ENCODE measurements at places on chromosomes 7 and 10.

GRCh38 chr10:30967650-30968410 is 63.8 kb downstream of the ZNF438 start:
- DNase-seq: no peak

GRCh38 chr10:102236006-102236405 is 5.3 kb downstream of the PITX3 start:
- DNase-seq: no peak

GRCh38 chr7:7099584-7100014 is 82.7 kb upstream of the C1GALT1 start:
- no peak for DNase-seq

- no peak for DNase-seq
Measured at GRCh38 chr7:99923200-99923599, 3.9 kb upstream of the TRIM4 start.

GRCh38 chr10:84946904-84947303 is 618.5 kb downstream of the CCSER2 start:
- no peak for DNase-seq

- no peak for DNase-seq
Measured at GRCh38 chr10:63703113-63703670, 182.0 kb downstream of the REEP3 start.

GRCh38 chr7:34776748-34777358 is 118.8 kb downstream of the NPSR1 start:
- no peak for DNase-seq

GRCh38 chr10:586151-586550 is 103.3 kb downstream of the DIP2C start:
- DNase-seq: no peak

GRCh38 chr7:76512941-76513816 is 2.8 kb downstream of the UPK3B start:
- DNase-seq: no peak

- DNase-seq: no peak
Measured at GRCh38 chr10:131658476-131659110, 242.2 kb upstream of the PPP2R2D start.

DNA sequence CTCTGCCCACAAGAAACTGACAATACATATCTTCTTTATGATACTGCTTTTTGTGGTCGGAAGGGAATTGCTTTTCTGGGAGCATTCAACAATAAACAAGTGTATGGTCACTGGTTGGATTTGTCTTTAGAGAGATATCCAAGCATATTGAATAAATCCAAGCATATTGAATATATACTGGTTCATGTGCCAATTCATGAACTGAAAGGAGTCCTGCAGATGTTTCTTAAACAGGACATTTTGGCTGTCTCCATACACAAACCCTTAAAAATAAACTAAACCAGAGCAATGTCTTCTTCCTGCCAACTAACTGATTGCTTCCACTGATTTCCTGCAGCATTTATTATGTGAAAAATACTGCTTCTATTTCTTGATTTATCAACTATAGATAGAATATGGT is 173.9 kb downstream of the FOXP2 start:
- no peak for DNase-seq

DNA sequence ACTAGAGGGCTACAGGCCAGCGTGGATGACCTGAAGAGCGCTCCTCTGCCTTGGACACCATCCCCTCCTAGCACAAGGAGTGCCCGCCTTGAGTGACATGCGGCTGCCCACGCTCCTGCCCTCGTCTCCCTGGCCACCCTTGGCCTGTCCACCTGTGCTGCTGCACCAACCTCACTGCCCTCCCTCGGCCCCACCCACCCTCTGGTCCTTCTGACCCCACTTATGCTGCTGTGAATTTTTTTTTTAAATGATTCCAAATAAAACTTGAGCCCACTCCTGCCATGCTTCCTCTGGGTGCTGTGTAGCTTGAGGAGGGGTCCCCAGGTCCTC is 4.5 kb downstream of the SNCG start:
- DNase-seq: no peak

DNA sequence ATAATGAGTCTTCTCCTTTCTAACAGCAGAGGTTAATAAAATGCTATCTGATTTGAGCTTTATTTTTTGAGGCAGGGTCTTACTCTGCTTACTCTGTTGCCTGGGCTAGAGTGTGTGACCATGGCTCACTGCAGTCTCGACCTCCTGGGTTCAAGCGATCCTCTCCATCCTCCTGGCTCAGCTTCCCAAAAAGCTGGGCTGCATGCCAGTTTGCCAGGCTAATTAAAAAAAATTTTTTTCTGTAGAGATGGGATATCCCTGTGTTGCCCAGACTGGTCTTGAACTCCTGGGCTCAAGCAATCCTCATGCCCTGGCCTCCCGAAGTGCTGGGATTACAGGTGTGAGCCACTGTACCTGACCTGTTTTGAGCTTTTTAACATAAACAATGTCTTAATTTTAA is 56.7 kb downstream of the SCD start:
- no peak for DNase-seq

GRCh38 chr7:134120405-134120804 is 6.7 kb upstream of the LRGUK start:
- DNase-seq: no peak

DNA sequence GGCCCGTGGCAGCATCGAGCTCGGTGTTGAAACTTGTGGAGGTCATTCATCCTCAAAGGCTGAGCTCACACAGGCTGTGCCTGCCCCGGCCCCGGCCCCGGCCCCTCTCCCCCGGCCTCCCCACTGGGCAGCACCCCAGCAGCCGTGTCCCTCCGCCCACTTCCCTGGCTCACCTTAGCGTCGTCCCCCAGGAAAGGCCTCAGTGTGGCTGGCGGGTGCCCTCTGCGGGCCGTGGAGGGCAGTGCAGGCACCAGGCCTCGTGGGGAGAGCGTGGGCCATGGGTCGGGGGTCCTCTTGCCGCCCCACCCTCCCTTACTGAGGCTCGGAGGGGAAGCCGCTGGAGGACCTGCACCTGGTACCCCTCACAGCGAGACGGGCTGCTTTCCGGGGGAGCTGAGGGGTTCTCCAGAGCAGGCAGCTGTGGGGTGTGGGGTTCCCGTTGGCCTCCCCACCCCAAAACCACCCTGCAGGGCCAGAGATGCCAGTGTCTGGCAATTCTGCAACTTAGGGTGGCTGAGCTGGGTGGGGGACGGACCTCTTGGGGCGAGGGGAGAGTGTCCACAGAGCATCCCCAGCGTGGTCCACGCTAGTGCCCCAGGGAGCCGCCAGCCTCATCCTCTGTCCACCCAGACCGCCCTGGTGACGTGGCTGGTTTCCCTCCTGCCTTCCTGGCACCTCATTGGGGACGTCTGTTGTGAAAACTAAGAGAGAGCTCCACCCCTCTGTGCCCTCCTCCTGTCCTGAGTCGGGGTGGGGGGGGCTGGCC is 44.2 kb upstream of the DPYSL4 start:
- peak; percentile 92 for DNase-seq

DNA sequence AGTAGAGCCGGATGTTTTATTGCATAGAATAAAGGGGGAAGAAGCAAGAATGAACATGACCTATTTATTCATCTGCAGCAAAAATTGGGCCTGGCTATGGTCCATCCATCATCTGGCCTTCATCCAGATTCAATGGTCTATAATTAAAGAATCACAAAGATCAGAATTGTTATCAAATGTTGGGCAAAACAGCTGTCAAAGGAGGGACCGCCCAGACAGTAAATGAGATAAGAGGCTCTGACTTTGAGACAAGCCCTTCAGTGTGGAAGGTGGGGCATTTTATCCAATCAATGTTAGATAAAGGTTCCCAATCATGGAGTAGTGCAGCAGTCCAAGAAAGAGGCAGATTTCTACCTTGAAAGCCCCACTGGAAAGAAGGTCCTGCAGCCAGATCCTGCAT is 153.5 kb downstream of the PARD3 start:
- DNase-seq: no peak

DNA sequence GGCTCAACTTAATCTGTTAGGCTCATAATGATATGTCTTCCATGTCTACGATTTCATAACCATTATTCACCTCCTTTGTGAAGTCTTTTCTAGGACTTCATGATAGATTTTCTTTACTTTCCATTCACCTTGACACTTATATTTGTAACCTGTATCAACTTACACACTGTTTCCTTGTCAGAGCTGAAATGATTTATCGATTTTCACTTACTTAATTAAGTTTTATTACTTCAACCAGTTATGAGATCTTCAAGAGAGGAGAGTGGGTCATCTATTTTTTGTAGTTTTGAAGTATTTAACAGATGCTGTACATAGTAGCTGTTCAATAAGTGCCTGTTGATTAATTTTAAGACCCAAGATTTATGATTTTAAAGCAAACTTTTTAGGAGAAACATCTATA is 37.4 kb downstream of the VTI1A start:
- no peak for DNase-seq

DNA sequence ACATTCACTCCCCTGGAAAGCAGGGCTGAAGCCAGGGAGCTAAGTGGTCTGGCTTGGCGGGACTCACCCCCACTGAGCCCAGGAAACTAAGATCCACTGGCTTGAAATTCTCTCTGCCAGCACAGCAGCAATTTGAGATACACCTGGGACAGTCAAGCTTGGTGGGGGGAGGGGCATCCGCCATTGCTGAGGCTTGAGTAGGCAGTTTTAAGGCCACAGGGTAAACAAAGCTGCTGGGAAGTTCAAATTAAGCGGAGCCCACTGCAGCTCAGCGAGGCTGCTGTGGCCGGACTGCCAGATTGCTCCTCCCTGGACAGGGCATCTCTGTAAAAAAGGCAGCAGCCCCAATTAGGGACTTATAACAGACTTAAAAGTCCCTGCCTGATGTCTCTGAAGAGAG is 108.2 kb upstream of the FAM13C start:
- DNase-seq: no peak

- DNase-seq: no peak
Measured at GRCh38 chr7:146115851-146116520, 615 bp upstream of the CNTNAP2 start.

DNA sequence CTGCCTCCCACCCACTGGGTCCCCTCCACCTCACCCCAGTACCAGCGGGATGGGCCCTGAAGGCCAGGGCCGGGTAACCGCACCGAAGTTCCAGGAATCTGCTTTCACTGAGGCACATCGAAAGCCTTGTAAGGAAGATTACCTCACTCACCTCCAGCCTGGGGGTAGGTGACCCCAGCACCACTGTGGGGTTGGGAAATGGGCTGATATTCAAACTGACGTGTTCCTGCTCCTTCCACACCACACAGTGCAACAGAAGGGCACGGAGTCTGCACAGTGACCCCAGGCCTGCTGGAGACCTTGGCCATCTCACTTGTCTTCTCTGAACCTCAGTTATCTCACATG is 29.8 kb downstream of the NPS start:
- DNase-seq: no peak

DNA sequence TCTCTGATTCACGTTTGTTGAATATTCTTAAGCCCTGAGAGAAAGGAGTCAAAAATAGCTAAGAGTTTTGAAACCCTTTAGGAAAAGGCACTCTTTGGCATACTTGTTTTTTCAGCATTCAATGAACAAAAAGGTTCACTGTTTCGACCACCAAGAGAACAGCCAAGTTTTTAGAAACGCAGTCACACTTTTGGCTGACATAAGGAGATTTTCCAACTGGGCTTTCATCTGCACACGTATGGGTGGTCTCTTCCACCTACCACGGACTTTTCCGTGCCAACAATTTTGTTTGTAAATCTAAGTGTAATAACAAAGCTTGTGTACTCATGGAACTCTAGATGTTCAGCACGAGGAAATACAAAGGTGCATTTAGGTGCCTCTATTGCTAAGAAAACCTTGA is 270.3 kb downstream of the WDR11 start:
- no peak for DNase-seq

DNA sequence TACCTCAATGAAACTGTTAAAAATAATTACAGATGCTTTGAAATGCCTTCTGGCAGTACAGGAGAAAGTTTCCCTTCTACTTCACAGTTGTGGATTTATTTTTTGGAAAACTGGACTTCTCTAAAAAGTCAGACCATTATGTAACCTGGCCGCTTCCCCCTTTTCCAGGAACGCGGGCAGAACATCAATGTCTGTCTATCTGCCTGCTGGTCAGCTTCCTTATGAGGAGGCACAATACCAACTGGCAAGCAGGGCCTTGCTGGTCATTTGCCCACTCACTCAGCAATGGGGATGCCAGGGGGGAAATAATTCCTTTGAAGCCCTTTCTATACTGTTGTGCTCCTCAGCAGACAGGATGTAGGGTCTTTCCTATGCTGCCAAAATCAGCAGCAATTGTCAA is 22.5 kb upstream of the ADRB1 start:
- no peak for DNase-seq

DNA sequence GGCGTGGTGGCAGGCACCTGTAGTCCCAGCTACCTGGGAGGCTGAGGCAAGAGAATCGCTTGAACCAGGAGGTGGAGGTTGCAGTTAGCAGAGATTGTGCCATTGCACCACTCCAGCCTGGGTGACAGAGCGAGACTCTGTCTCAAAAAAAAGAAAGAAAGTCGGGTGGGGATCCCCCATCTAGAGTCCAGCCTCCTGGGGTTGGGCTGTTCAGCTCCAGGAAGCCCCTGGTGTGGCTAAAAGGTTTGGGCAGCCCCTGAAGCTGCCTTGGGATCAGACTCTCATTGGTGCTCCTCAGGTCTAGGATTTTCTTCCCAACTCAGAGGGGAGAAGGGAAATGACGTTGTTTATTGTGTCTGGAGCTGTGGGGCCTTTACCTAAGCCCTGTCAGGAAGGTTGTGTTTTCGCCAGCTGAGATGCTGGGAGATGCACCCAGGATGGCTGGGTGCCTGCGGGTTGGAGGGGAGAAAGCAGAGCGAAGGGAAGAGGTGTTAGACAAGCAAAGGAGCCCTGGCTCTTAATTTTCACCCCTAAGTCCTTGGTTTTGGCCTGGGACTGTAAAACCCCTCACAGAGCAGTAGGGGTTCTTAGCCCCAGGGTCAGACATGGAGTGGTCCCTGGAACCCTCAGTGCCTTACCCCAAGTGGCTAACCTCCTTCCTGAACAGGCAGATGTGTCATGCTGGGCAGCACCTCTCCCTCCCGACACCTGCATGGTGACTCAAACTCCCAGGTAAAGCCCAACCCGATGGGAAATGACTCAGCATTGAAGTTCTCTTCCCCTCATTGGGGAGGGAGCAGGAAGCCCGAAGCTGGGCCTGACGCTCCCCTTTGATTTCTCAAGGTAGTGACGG is 21.1 kb downstream of the PLAU start:
- DNase-seq: peak; percentile 32

DNA sequence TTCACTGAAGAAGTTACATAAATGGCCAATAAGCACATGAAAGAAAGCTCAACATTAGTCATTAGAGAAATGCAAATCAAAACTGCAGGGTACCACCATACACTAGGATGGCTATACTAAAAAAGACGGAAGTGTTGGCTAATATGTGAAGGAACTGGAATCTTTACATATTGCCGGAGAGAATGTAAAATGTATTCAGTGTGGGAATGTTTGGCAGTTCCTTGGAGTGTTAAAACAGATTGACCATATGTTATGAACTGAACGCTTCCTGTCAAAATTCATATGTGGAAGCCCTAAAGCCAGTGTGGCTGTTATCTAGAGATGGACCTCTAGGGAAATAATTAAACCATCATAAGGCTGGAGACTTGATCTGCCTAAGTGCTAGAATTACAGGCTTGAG is 33.1 kb downstream of the SUV39H2 start:
- no peak for DNase-seq

DNA sequence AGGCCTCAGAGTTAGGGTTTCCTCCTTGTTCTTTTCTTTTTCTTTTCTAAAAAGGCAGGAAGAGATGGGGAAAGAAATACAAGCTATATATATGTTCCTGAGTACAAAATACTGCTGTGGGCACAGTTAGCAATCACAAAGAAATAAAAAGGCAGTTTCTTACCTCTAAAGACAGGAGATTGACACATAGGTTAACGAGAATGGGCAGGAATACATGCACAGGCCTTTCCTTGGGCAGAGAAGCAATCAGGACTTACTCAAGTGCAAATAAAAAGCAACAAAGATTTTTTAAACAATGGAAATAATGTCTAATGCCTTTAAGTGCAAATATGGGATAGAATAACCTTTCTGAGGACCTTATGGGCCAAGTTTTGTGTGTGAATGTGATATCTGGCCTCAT is 119.5 kb upstream of the AGK start:
- DNase-seq: no peak
